GM13977 (cell line): ENCODE measurements at places on chromosomes 5 and 9.

GRCh38 chr5:176611435-176611834 lies 1.5 kb upstream of the GPRIN1 start:
- DNase-seq = no peak

DNA sequence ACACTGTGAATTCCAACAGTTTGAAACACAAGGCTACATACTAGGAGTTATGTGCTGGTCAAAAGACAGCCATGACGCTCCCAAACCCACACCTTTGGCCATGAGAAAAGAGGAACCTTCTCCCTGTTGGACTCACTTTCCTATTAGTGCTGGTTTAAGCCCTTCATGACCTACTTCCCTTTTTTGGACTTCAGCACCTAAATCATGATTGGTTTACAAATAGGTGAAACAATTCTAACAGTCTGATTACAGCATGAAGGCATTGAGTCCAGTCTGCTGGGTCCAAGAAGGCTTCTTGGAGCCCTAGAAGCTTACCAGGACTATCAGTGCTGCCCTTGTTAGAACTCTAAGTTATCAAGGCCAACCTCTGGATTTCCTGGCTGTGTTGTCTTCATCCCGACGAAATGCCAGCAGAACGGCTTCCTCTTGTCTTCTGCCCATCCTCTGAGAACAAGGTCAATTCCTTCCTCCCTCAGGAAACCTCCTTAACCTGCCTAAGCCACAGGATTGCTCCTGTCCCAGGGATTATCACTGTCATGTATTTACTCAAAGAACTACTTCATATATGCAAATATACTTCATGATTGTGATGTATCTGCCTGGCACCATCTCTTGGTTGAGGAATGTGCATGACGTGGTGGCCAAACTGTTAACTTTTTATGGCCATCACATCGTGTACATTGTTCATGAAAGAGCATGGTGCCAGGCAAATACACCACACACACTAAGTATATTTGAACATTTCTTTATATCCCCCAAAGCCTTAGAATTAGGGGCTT lies 83.6 kb downstream of the ANKH start:
- no peak for DNase-seq

DNA sequence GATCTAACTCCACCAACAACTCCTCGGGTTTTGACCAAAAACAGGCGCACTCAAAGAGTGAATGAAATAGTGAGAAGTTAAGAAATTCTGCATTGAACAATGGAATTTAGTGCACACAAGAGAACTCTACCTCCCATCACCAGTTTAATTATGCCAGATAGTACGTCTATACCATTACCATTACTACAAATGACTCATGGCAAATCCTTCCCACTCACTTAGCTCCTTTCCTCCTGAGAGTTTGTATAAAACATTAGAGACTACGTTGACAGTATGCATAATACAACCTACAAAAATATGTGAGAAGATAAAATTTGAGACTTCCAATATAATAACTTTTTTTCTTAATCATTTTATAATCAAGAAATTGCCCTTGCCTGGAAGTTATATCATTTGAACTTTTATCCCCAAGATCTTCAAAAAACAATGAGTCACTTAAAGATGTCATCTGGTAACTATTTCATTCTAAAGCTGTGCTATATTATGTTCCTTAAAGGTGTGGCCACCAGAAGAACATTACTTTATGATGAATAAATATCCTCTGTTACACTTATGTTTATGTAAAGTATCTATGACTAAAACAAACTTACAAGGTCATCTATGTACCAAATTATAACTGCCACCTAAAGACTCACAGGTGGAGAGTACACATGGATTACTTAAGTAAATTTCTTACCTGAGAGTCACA lies 297.9 kb upstream of the PTGER4 start:
- DNase-seq = no peak

- no peak for DNase-seq
These were observed 697.3 kb downstream of the TLR4 start for GRCh38 chr9:118401546-118401945.

GRCh38 chr5:151074557-151074956 lies 6.3 kb downstream of the TNIP1 start:
- DNase-seq = no peak

- no peak for DNase-seq
These were observed 368.6 kb upstream of the IRX2 start for GRCh38 chr5:3120028-3120427.

- no peak for DNase-seq
These were observed 798.3 kb downstream of the MAT2B start for GRCh38 chr5:164303646-164304215.

GRCh38 chr5:177357459-177358351 lies at the start of gene RGS14:
Gene RGS14 (plus strand): TSS chr5:177357924. CDS start chr5:177358025, 101 bp downstream.
- peak; percentile 91 for DNase-seq

DNA sequence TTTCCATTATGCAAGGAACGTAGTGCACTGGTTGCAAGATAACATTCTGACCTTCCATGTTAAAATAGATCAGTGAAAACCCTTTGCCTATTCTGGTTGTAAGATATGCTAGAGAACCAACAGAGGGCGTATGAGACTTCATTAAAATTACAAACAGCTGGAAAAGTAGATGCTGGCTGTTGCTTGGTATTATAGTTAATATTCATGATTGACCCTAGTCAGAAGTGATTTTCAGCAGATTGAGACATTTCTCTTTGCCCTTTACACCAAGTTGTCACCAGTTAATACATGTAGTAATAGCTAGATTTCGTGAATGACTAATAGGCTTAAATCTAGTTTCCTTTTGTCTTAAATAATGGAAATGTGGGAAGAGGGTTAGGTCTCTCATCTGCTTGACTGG lies 13.8 kb upstream of the FGF18 start:
- no peak for DNase-seq

- DNase-seq = no peak
These were observed 90.1 kb downstream of the LMNB1 start for GRCh38 chr5:126866851-126867636.

DNA sequence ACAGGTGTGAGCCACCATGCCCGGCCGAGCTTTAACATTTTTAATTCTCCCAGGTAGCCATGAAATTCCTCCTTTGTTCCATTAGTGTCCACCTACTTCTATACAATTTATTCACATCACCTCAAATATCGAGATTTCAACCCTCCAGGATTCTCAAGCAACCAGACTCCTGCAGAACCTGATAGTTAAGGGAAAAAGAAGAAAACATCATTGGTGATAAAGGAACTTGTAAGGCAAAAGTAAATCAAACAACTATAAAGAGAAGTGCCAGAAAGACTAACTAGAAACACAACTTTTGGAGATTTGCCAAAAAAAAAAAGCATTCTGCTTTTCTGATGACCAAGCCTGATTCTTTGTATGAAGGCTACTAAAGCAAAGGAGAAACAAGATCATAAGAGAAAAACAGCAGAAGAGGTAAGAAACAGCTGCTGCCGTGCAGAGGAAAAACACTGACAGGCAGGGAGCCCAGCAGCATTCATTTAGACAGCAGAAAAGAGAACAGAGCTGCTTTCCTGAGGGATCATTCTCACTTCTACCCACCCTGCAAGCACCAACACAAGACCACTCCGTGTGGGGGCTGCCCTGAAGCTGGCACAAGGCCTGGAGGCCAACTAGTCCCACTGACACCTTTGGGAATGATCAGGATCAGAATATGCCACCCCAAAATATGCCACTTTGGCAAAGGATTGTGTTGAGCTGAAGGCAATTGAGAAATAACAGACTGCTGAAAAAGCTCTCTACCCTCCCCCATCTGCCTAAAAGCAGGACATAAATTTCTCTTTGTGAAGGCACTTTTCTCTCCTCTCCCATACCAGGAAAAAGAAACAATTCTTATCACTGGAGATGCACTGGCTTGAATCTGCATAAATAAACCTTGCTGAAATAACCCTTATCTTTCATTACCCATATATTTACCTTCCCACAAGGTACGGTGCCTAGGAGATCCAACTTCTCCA lies 75.1 kb downstream of the ALDH7A1 start:
- DNase-seq = no peak

- no peak for DNase-seq
These were observed 17.3 kb upstream of the BICD2 start for GRCh38 chr9:92781899-92782298.

DNA sequence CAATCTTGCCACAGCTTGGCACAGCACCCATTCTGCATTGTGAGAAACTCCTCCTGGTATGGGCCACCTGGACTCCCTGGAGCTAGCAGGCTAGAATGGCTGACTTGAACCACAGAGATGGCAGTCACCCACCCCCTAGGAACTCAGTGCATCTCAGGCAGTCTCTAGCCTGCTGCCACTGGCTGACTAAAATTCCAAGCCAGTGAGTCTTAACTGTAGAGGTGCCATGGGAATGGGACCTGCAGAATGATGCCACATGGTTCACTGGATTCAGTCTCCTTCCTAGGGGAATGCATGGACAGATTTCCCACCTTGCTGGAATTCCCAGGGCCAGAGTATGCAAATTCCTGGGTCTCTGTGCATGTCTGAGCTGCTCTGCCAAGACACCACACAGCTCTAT lies 382.9 kb downstream of the MAN2A1 start:
- DNase-seq = no peak

DNA sequence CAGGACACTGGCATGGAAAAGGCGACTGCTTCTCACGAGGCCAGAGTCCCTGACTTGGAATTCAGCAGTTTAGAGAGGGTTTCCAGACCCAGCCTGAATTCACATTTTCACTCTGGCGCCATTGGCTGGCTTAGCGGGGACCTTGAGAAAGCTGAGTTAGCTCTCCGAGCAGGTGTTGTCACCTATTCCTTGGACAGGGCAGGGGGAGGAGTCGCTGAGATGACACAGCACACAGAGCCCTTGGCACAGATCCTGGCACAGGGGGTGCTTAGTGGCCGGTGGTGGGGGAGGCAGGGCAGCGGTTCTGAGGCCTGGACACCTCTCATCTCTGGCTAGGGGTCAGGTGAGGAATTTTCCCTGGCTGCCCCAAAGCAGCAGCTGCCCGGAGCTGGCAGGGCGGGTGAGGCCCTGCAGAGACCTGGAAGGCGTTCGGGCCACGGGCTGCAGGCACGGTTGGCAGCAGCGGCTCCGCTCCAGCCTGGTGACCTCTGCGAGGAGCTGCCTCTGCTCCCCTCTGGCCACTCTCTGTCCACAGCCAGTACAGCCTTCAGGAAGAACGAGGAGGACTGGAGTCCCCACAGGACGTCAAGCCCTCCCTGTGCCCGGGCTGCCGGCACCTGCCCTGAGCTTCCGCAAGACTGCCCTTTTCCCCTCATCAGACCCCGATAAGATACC lies 72.4 kb upstream of the RAPGEF1 start:
- DNase-seq = no peak

GRCh38 chr9:127614961-127615360 lies 2.9 kb downstream of the STXBP1 start:
- DNase-seq = no peak

DNA sequence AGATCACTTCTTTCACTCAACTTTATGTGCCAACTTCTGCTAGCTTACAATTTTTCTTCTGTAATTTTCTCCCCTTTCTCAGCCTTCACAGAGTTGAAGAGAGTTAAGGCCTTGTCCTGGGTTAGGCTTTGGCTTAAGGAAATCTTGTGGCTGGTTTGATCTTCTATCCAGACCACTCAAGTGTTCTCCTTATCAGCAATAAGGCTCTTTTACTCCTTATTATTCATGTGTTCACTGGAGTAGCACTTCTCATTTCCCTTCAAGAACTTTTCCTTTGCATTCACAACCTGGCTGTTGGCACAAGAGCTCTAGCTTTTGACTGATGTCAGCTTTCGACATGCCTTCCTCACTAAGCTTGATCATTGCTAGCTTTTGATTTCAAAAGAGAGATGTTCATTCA lies 86.9 kb upstream of the ALDH1B1 start:
- no peak for DNase-seq

GRCh38 chr5:96903300-96903699 lies 27.0 kb downstream of the ERAP2 start:
- DNase-seq = no peak

- DNase-seq = no peak
These were observed 139.4 kb upstream of the IL12B start for GRCh38 chr5:159469496-159470372.

GRCh38 chr5:5037674-5038073 lies 102.5 kb upstream of the ADAMTS16 start:
- no peak for DNase-seq

GRCh38 chr9:40884072-40884901 lies 244.2 kb downstream of the FOXD4L6 start:
- DNase-seq = peak; percentile 11

- no peak for DNase-seq
These were observed 101.9 kb downstream of the ADAMTS16 start for GRCh38 chr5:5242056-5242455.

DNA sequence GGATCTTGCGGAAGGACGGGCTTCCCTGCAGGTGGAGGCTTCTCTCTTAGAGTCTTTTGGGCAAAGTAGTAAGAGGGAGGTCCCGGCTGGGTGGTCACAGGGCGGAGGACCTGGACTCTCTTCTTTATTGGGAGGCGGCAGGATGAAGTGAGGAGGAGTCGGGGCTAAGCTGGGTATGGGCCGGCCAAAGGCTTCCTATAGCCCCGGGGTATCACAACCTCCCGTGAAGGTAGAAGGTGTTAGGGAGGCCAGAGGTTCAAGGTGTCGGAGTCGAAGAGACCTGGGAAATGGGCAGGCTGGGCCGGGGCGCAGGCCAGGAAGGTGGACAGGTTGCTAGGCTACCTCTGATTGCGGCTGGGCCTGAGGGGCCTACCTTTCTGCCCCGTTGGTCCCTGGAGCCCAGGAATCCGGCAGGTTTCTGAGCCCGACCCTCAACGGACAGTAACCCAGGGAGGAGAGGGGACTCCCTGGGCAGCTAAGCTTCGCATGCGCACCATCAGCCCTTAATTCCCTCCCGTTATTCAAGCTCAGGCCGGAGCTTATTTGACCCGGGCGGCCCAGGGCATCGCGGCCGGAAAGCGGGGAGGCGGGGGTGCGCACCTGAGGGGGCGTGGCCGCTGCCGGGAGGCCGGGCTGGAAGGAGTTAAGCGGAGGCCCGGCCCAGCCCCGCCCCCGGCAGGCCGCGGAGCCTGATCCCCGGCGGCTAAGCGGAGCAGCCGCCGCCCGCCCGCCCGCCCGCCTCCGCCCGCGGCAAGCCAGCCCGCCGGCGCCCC lies at the start of gene TESK1:
Gene TESK1, plus strand, starts transcription at position 685 of the 773 bp plus-strand sequence. CDS start 358 bp downstream, outside the sequence.
- peak; percentile 96 for DNase-seq

GRCh38 chr9:112301420-112301819 lies 32.0 kb downstream of the PTBP3 start:
- DNase-seq = no peak

DNA sequence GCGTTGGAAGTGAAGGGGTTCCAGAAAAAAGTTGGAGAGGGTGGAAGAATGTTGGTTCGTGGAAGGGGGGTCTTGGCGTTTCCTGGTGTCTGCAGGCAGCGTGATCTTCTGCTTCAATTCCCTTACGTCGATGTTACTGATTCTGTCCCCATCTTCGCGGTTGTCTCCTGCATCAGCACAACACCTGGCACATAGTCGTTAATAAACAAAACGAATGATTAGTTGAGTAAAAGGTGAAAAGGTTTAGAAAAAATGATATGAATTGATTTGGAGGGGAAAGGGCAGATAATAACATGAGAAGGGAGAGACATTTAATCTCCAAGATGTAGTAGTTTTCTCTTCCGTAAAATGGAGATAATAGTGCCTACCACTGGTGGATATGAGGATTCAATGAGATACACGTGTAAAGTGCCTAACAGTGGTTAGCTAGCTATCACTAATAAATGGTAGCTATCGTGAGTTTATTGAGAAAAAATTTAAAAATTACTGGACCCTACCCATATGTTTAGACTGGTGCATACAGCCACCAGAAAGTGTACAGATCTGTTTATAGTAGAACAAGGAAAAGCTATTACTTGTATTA lies 556 bp downstream of the MTREX start:
- peak; percentile 42 for DNase-seq

- DNase-seq = no peak
These were observed 163.9 kb downstream of the ARRDC3 start for GRCh38 chr5:91219091-91219802.
